ENCODE measurements at places on chromosomes 6 and 20.

GRCh38 chr6:56831334-56831733 is 123.6 kb upstream of the BEND6 start:
- DNase-seq, result no peak

- DNase-seq, result no peak
Measured at GRCh38 chr6:18177286-18177965, 22.2 kb downstream of the KDM1B start.

DNA sequence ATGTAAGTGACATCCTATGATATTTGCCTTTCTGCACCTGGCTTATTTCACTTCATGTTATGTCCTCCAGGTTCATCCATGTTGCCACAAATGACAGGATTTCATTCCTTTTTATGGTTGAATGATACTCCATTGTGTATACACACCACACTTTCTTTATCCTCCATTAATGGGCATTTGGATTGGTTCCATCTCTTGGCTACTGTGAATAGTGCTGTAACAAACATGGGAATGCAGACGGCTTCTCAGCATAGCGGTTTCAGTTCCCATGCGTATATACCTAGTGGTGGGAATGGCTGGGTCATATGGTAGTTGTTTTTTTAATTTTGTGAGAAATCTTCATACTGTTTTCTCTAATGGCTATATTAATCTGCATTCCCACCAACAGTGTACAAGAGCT is 14.8 kb downstream of the MTHFD1L start:
- no peak for DNase-seq

DNA sequence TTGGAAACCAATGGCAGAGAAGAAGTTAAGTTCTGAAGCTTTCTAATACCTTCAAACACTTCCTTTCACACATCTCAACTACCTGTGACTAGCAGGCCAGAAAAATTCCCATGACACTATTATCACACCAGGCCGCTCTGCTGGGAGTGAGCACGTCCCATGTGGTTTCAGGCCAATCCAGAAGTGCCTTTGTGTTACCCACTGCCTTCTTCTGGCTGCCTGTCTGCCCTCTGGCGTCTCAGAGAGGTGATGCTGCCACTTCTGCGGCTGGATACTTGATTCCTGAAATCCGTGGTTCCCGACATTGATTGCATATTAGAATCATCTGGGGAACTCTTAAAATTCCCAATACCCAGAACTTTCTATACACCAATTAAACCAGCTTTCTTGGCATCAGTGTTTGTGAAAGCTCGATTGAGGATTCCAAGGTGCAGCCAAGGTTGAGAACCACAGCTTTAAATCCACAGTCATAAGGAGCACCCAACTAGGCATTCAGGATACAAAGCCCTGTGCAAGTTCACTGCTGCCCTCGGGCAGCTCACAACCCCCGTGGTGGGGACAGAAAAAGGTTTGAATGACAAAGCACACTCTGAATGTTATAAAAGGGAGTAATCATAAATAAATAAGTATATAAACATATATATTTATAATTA is 65.6 kb downstream of the STMND1 start:
- no peak for DNase-seq

DNA sequence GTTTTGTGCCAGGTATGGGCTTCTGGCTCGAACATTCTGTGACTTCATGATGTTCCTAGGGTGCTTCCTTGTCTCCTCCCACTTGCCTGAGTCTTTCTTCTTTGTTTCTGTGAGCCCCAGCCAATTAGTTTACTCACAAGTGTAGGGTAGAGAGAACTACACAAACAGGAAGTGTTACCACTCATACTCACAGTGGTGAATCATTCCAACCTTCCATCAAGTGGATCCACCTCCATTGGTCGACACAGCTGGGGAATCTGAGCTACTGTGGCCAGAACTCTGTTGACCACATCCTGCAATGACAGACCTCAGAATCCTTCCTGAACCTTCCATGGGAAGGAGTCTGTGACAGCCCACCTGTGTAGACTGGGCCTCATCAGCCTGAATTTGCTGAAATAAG is 76.8 kb downstream of the UNC5CL start:
- DNase-seq, result no peak

DNA sequence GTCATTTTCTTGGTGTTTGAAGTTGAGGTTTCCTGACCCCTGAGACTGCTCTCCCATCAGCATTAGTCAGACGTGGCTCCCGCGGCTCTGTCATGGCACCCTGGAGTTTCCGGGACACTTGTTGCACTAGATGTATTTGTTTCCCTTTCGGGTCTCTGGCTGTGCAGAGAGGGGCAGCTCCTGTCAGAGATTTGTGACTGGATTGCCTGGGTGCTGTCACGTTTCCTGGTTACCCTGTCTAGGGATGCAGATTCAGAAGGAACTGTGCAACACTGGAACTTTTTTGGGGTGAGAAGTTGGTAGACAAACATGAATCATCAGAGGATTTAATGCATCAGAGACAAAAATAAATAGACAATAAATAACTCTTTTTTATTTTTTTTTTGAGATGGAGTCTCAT is 431.8 kb upstream of the MAN1A1 start:
- no peak for DNase-seq

GRCh38 chr6:30939473-30939872 is 1.3 kb upstream of the MUCL3 start:
- DNase-seq, result no peak

- DNase-seq, result peak; percentile 26
Measured at GRCh38 chr6:43774776-43775534, 4.9 kb downstream of the VEGFA start.

DNA sequence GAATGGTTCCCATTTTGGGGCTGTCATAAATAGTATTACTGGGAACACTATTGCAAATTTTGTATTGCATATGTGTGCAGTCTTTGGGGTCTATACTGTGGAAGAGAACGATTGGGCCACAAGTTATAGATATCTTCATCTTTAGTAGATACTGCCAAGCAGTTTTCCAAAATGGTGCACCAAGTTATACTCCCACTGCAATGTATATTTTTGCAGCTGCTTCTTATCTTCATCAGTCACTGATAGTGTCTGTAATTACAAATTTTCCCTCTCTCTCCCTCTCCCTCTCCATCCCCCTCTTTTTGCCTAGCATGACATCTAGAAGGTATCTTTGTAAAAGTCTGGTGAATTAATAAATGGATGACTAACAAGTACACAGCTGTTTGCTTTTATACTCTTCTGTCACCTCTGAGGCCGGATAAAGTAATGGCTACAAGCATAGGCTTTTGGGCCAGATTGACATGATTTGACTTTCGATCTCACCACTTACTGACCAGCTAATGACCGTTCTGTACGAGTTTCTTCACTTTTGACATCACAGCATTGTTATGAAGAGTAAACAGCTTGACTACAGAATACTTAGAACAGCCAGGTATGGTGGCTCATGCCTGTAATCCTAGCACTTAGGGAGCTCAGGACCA is 113.3 kb upstream of the SLC2A12 start:
- DNase-seq, result no peak

DNA sequence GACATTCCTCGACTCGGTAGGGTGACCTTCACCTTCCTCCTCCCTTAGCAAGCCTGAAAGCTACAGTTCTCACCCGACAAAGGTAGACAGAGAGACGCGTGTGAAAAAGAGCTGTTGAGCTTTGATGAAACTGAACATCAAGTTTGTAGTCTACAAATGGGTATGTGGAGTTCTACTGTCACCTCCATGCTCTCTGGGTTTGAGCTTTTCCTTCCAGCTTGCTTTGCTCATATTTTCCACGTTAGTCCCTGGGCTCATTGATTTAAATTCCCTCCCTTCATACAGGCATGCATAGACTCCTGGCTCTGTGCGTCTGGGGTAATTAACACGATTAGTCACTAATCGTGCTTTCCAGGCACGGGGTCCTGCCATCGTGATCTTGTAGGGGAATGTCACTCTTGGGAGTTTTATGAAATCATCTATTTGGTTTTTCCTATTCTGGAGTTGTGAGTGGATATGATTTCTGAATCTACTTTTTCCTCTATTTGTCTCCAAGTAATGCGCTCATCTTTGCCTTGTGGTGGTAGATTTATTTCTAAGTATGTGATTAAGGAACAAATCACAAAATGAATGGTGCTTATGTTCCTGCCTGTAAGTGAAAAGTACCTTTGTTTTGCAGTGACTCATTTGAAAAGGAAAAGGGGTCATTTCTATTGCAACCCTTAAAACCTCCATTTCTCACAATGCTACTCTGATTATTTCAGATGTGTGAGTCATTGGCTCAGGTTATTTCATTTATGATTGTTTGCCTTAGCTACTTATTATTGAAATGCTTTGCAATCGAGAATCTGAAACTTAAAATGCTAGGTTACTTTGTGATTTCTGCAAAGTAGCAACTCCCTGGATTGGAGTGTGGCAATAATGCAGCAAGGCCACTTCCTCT is 154.6 kb downstream of the ZDHHC14 start:
- no peak for DNase-seq

DNA sequence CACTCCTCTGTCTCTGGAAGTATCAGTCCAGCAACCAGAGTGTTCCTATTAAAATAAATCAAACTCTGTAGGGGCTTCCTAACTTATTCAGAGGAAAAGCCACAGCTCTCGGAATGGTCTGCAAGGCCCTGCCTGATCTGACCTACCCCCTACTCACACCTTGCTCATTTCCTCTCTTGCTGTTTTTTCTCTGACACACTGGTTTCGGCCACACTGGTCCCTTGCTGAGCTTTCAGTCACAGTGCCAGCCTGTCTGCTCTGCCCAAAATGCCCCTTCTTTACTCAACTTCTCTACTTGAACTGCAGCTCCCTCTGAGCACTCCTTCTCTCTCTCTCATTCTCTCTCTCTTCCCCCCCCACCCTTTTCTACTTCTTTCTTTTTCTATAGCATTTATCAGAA is 430.2 kb downstream of the UTRN start:
- DNase-seq, result no peak

DNA sequence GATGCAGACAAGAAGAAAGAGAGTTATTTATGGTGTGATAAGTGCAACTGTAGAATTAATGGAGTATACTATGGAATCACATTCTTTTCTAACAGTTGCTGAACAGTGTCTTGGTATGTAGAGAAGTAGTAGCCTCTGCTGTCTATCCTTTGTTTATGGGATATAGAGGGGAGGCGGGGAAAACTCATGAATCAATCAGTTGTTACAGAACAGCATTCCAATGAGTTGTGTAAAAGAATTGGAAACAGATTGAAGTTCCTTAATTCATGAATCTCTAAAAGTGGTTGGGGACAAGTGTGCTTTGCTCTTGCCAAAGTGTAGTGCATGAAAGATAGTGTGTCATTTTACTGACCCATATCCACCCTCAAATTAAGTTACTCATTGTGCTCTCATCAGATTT is 77.7 kb downstream of the FLRT3 start:
- DNase-seq, result no peak

DNA sequence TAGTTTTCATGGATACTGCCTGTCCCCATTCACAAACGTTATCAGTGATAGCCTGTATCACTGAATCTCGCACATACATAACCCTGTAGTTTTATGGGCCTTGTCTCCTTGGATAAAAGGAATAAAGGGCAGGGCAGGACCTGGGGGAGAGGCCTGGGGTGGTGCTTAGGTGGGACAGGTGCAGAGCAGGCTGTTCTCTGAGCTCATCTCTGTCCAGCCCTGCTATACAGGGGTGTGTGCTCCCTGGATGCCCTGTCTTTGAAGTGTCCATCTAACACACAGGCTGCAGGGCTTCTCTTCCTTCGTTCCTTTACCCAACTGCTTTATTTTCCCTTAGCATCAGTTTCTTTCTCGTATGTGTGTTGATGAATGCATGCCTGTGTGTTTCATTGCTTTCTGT is 26.4 kb downstream of the BRPF3 start:
- DNase-seq, result no peak

GRCh38 chr6:1825277-1825676 is 215.6 kb downstream of the FOXC1 start:
- DNase-seq, result no peak

- DNase-seq, result no peak
Measured at GRCh38 chr6:142696123-142697000, 248.6 kb downstream of the HIVEP2 start.

DNA sequence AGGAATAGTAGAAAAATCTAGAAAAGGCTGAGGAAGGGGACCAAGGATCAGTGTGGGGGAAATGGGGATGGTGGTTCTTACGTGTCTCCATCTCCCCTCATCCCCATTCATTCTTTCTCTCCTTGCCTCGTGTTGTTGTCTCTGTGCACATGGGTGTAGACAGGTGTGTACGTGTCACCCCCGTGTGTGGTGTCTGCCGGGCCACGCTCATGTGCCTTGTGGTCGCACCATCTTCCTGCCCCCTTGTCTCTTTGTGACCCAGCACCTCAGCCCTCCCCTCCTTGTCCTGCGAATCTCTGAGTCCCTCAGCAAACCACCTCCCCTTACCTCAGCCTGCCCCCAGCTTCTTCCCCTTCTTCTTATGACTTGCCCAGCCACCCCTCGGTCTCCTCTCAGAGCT is 39.4 kb downstream of the FOXP4 start:
- DNase-seq, result no peak

GRCh38 chr20:62738025-62738881 is 29.6 kb downstream of the NTSR1 start:
- DNase-seq, result no peak

DNA sequence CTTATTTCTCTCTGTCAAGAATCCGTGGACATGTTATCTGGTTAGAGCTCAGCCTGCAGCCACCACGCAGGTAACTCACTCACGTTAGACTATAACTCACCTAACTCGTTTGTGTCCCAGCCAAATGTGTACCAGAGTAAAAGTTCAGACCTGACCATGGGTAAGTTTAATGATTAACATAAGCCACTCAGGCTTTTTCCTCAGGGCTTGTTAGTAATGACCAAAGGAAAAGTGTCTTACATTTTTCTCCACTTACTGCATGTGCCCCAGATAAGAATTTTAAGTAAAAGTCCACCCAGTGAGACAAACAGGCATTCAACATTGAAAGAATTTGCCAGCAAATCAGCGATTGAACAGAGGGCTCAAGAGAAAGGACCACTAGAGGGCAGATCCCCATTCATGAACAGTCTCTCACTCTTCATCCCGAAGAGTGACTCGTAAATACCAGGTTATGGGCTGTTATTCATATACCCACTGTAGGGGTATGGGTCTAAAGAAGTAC is at the start of gene PKHD1:
Gene PKHD1, minus strand, starts transcription at position 116 of the 502 bp plus-strand sequence. CDS start 2,680 bp downstream, outside the sequence.
- DNase-seq, result no peak

- no peak for DNase-seq
Measured at GRCh38 chr6:136158387-136158821, 91.7 kb downstream of the MTFR2 start.

DNA sequence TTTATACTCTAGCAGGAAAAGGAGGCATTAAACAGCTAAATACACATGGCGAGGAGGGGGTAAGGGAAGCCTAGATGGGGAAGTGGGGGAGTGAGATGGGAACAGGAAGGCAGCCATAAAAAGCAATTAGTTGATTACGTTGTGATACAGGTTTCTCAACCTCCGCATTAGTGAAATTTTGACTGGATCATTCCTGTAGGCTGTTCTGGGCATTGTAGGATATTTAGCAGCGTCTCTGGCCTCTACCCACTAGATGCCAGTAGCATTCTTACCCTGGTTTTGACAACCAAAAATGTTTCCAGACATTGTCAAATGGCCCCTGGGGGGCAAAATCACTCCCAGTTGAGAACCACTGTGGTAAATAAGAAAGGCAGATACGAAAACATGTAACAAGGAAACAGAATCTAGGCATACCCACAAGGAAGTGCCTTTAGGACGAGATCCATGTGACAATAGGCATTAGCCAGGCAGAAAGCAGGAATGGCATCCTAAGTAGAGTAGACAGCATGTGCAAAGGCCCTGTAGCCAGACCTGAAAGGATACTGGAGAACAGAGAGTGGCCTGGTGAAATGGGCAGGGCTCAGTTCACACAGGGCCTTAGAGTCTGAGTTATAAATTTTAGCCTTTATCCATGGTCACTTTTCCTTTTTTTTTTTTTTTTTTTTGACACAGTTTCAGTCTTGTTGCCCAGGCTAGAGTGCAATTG is 25.8 kb upstream of the PTPN1 start:
- no peak for DNase-seq
